NCI-H2081 treated with DMSO at 0.1 percent for 48 hours (cell line): ENCODE measurements at places on chromosomes 2 and 18.

DNA sequence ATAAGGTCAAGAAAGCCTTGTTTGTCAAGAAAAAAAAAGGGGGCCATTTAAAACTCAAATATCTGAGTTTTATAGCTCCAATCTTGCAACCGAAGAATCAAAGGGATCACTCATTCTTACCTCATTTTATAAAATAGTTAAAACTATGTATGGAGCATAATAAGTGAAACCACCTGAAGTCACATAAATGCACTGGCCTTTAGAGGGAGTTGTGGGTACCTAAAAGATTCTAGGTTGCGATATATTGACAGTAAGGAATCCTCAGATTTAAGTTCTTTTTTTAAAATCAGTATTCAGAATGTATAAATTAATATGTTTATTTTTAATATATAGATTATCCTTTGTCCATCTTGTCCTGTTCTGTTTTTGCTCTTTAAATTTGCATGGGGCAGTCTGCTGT is 3.4 kb downstream of the ARHGAP28 start:
- no peak for DNase-seq

- DNase-seq: no peak
Observed at GRCh38 chr2:234550056-234550455, 53.2 kb upstream of the ARL4C start.

DNA sequence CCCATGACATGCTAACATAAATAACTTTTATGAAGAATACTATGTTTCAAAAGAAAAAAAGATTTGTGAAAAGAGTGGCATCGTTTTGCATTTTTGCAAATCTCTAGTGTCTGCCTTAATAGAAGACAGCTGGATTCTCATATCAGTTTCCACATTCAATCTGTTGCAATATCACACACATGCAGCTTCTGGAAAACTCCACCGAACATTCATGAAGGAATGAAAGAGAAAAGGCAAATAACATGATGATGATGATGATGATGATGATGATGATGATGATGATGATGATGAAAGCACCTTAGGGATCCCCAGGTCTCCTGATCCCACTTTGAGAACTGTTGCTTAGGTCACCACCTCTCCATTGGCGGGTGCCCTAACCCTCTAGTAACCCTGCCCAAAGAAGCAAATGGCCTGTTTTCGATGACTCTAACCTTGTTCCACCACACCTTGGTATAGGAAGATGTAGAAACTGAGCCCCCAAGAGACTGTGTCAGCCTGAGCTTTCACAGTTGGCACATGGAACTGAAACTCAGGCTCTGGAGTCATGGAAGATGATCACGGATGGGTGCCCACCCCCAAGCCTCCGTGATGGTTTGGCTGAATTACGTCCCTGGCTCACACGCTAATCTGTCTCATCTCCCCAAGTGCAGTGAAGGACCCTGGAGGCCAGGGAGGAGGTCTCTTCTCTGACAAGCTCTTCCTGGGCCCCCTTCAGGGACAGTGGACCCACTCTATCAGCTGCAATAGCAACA is 80.1 kb upstream of the SMAD7 start:
- no peak for DNase-seq

DNA sequence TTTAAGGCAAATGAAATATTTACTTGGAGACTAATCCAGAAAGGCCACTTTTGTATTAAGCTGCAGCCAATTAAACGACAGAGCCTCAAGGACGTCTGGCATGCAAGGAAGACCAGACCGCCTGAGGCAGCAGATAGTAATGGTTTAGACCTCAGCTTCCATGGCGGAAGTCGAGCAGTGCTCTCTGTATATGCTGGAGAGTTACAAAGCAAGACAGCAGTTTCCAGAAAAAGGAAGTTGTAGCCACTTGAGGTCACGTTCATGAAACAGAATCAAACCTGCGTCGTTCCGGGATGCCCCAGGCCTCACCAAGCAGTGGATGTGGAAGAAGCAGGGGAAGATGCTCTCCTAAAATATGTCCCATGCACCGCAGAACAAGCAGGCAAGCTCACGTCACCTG is 142.0 kb downstream of the PTGR3 start:
- DNase-seq: no peak
